ENCODE measurements at places on chromosomes 13 and 19. TPM values are rescaled to one million over a fixed set of nuclear protein-coding genes. Genes with fewer than 3 reads are reported as not detected.

Gene OR7A5
- not detected for total RNA-seq

Gene PLPPR3
- not detected for total RNA-seq

Gene NKPD1
- 0.06 TPM for total RNA-seq

Gene NCAN
- total RNA-seq, result not detected

Gene ILF3
- total RNA-seq, result 476 TPM

Gene NANOS3
- 2.1 TPM for total RNA-seq

Gene MAMSTR
- total RNA-seq, result 0.91 TPM

Gene TUBA3C
- not detected for total RNA-seq

Gene SERP2
- total RNA-seq, result 0.65 TPM

Gene MEIOSIN
- total RNA-seq, result 0.11 TPM

Gene GRIK5
- total RNA-seq, result 0.59 TPM

Gene C19orf33
- total RNA-seq, result not detected

Gene ADGRL1
- total RNA-seq, result 8.3 TPM

Gene C19orf81
- total RNA-seq, result 0.67 TPM

Gene NLRP9
- total RNA-seq, result not detected

Gene ZNF607
- total RNA-seq, result 6.6 TPM

Gene SIGLEC12
- total RNA-seq, result 1.6 TPM

Gene CALR3
- total RNA-seq, result 0.21 TPM

Gene ZNF541
- total RNA-seq, result not detected

Gene KBTBD7
- 2.7 TPM for total RNA-seq

Gene FARSA
- total RNA-seq, result 183 TPM

Gene TEX101
- total RNA-seq, result not detected

Gene FGF22
- total RNA-seq, result not detected
